ENCODE measurements at places on chromosomes 4 and X.

DNA sequence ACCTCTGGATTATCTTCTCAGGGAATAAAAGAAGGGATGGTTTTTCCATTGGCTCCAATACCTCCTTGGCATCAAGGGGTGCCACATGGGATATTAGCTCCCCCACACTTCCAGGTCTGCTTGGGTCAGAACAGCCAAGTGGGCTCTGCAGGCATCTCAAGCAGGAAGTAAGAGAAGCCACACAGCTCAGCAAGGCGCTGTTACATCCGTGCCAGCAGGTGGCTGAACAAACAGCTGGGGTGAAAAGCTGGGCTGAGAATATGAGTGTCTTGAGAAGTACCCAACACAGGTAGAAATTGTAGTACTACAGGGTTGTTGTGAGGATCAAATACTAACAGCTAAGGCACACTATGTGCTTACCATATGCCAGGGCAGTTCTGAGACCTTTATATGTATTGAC is 76.7 kb upstream of the TMEM150C start:
- no peak for DNase-seq

GRCh38 chr4:152850377-152850776 is 70.6 kb downstream of the ARFIP1 start:
- DNase-seq, result no peak

DNA sequence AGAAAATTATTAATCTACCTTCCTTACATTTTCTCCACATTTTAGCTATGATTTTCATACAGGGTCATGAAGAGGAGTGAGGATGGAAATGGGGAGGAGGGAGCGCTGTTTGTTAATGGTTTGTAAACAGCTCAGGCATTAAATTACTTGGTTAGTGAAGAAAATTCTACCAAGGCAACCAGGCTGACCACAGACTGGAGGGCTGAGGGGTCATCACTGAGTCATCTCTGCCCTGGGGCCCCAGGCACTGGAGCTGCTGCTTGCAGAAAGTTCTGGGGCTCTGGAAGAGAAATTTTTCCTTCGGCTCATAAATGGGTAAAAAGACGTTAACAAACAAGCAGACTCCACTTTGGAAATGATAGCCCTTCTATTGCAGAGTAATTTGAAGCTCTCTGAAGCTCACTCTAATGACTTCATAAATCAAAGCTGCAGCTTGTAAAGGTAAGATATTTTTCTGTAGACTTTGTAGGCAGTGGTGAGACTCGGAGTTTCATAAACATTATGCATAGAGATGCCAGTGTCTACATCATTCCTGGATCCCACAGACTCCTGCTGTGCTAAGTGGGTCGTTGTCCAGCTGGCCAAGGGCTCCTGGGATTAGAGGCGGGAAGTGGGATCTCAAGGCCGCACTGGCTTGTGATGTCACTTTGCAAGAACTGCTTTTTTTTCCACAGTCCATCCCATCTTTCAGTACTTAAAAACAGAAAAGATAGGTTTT is 159.6 kb downstream of the PTTG2 start:
- no peak for DNase-seq

GRCh38 chr4:7252510-7253340 is 60.4 kb downstream of the SORCS2 start:
- DNase-seq, result no peak

- no peak for DNase-seq
These were observed 43.1 kb upstream of the TMPRSS11E start for GRCh38 chr4:68404153-68404552.

DNA sequence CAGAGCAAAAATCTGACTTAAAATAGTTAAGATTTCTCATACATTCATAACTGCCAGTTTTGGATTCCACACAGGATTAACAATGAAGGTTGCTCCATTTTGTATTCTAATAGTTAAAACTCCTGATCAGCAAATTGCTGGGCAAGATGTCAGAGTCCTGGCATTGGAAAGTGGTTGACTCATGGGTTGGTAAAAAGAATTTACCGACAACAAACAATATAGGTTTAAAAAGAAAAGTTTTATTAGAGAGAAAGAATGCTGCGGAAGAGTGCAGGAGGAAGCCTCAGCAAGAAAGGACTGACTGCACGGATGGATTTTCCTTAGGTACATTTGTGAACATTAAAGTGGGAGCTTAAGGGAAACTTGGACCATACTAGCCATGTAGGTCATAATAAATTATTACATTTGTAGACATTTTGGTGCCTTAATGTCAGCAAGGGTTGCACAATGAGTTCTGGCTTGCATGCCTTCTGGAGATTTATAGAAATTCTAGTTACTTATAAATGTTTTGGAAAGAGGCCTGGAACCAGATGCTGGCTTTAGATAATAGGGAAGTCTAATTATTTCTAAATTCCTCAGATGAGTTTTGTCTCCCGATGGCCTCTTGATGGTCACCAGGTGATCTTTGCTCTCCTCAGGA is 25.4 kb upstream of the IL2 start:
- no peak for DNase-seq

- no peak for DNase-seq
These were observed 55.0 kb upstream of the NR3C2 start for GRCh38 chr4:148497258-148497657.

DNA sequence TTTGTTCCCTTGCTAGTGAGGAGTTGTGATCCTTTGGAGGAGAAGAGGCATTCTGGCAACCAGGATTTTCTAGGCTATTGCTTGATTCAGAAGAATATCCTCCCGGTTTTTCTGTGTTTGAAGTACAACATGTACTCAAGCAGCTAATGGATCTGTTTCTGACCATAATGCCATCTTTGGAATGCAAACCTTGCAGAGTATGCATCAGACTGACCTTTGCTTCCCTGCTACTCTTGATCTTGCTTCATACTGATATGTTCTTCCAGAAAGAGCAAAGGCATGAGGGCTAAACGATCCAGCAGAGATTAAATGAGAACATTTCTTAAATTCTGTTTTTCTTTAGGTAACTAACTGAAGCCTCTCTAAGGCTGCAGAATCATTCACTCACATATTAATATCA is 265.4 kb upstream of the SLC7A11 start:
- DNase-seq, result no peak

- DNase-seq, result no peak
These were observed 81.7 kb downstream of the ALPK1 start for GRCh38 chr4:112378858-112379257.

DNA sequence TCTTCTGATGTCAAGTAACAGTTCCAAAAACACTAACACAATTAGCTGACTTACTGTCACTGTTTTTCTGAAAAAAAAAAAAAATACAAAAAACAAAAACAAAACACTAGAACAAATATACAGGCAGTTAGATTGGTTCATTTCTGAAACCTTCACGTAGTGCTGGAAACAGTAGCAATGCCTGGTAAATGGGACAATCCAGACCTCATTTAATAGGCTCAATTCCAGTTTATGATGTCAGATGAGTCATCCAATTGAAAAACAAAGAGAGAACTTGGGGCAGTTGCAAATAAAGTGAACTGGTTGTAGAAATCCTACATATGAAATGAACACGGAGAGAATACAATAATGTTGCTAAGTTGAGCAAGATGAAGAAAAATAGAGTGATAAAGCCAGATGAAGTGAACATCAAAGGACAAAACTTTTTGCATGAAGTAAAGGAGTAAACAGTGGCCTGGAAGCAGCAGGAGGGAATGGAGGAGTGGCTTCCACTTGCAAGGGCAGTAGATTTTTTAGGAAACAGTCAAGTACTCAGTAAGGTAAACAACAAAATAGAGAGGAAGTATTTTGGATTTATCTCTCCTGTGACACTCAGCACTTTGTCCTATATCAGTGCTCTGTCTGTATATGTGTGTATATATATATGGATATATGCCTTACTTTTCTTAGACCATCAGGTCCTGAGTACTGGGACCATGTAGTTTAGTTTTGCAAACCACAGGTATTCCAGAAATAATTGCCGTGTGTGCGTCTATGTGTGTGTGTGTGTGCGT is 39.3 kb upstream of the MAGEA10 start:
- no peak for DNase-seq

DNA sequence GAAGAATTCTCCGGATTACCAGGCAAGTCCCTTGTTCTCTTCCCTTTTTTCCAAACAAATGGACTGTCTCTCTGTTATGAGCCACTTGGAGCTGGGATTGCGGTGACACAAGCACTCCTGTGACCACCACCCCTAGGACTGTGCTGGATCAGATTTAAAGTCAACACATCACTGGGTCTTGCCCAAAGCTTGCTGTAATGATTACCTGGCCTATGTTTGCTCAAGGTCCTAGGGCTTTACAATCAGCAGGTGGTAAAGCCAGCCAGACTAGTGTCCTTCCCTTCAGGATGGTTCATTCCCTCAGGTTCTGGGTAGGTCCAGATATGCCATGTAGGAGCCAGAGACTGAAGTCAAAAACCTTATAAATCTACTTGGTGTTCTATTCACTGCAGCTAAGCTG is 144.7 kb downstream of the COX18 start:
- no peak for DNase-seq

GRCh38 chr4:186792728-186793366 is 69.2 kb upstream of the FAT1 start:
- no peak for DNase-seq

DNA sequence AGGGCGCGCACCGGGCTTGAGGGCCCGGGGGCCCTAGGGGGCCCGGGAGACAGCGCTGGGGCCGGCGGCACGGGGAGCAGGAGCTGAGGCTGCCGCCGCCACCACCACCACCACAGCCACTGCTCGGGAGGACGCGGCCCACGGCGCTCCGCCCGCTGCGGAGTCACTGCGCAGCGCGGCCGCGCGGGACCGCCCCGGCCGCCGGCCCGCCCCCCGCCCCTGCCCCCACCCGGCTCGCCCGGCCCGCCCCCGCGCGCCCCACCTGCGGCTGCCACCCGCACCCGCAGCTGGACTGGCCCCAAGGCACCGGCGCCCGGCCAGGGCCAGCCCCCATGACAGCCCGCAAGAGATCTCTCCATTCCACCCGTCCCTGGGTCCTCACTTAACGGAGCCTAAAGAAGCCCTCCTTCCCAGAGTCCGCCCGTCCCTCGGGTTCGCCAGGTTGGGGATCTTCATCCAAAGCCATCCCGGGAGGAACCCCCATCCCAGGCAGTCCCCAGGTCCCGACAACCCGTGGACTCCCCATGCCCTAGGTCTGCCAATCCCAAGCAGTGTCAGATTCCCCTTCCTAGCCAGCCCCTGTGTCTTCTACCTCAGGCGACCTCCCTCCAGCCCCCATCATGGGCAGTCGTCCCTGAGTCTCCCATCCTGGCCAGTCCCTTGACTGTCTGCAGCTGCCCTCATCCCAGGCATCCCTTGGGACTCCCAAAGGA is 40.0 kb upstream of the IQSEC2 start:
- no peak for DNase-seq

DNA sequence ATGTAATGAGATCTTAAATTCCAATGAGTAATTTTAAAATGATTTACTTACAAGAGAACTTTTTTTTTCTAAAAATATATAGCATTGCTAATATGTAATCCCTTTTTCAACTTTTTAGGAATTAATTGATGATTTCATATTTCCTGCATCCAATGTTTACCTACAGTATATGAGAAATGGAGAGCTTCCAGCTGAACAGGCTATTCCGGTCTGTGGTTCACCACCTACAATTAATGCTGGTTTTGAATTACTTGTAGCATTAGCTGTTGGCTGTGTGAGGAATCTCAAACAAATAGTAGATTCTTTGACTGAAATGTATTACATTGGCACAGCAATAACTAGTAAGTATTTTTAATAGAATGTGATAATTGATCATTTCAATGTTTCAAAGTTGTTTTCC is 113.2 kb downstream of the USP9X start:
- no peak for DNase-seq

DNA sequence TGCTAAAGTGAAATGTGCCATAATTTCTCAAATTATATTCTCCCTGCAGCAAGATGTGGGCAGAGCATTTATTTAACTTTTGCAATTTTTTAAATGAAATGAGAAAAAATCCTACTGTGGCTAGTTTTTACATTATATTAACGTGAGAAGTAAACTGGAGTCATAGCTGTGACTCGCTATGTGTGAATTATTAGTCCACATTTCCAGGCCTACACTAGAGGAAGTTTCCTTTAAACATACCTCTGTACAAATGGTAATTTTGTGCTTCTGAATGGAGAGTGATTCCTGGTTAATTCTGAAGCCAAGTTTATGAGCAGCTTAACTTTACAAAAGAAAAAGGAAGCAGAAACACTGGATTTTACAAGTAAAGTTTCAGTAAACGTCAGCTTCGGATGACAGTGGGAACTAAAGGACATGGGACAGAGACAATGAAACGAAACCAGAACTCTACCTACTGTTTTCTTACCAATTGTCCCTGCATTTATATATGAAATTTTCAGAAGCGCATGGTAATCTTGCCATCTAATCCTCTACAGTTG is 72.4 kb downstream of the FBXO8 start:
- DNase-seq, result no peak

GRCh38 chr4:113468165-113469022 is 293.1 kb downstream of the CAMK2D start:
- DNase-seq, result peak; percentile 55

Measured in left ventricle myocardium inferior (tissue), 1 donor.